NCI-H446 (cell line): ENCODE measurements at places on chromosomes 1 and 21.
A peak's percentile ranks its signal among the peaks of the same experiment; 100 is the strongest.

GRCh38 chr1:91537281-91537986 lies 36.8 kb downstream of the CDC7 start:
- DNase-seq, result no peak

DNA sequence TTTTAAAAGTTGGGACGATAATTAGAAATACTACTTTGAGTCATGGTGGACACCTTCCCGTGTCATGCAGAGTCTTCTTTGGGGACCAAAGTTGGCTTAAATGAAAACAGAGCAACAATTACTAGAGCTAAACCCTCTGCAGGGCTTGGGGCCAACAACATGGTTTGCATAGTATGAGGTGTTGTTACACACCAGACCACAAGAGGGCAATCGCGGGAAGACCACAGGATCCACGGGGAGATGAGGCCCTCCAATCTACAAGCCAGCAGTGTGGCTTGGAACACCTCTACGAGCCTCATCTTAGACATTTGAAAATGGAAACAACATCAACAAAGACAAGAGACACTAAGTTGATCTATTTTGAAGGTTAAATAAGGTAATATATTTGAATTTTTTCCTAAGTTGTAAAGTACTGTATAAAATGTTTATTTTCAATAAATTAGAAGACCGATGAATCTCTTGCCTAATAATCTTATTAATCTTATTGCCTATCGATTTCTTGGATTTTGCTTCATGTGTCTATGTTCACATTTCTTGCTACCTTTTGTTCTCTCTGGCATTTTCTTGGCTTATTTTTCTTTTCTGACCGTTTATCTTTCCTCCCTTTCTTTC lies 8.2 kb upstream of the SMCP start:
- DNase-seq, result peak; percentile 68

DNA sequence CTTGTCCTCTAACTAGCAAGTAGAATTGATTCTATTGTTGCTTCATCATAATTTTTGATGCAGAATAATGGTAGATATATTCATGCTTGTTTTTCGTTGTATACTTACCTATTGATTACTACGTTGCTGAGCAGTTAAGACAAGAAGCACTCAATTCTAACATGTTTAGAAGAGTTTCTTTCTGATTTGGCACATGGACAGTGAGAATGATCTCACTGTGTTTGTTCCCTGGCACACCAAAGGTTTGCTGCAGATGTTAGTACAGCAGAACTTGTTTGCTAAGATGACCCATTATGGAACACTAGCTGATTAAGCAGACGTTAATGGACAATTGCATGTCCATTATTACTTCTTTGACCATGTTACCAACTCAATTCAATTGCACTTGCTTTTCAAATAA lies 184.7 kb upstream of the SGIP1 start:
- DNase-seq, result peak; percentile 44

GRCh38 chr1:41666981-41667631 lies 182.6 kb upstream of the EDN2 start:
- DNase-seq, result no peak

DNA sequence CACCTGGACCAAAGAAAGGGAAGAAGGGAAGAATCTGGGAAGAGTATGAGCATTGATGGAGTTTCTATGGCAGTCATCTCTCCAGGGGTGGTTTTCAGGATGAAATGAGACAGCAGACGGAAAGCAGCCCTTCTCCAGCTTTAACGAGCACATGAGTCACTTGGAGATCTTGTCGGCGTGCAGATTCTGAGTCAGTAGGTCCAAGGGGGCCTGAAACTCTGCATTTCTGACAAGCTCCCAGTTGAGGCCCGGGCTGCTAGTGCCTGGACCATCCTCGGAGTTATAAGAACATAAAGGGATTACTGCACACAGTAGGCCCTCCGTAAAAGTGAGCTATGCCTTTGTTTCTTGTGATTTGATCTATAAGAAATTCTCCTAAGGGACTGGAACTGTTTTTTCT lies 17.6 kb downstream of the HSPG2 start:
- DNase-seq, result peak; percentile 18

GRCh38 chr1:225485991-225486530 lies 58.2 kb upstream of the LBR start:
- DNase-seq, result no peak
